Brain pericyte (primary cell): ENCODE measurements at places on chromosomes 4 and X.

DNA sequence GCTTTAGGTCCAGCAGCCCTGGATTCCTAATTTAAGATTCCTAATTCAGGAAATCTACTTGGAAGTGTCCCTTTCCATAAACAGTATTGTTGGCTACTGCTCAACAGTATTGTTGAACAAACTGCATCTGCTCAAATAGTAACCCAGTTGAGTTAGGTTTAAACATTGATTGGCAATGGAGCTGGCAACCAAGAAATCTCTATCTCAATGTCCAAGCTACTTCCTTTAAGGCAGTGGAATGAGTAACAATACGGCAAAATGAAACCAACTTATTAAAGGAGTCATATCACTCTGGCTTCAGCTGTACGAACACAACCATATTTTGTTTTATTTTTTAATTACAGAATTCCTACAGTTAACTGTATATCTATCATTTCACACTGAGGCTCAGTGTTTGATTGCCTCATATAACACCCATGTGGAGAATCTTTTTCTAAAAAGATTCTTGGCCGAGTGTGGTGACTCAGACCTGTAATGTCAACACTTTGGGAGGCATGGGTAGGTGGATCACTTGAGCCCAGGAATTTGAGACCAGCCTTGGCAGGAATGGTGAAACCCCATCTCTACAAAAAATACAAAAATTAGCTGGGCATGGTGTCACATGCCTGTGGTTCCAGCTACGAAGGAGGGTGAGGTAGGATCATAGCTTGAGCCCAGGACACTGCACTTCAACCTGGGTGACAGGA is 71.7 kb upstream of the IL13RA1 start:
- no peak for DNase-seq

DNA sequence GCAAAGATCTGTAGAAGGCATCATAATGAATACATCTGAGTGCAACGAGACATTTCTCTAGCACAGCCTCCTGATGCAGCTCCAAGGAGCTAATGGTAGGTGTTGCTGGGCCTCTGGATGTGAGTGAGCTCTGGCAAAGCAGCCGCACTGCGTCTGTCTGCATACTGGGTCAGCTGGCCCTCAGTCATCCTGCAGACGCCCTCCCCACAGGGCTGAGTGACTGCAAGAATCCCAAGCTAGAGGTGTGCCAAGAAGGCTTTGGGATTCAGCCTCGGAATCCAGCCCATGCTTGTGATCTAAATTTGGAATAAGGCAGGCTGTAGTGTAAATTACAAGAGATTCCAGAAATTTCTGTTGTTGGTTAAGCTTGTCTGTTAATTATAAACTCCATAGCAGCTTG is 18.5 kb downstream of the HERC3 start:
- DNase-seq: no peak

GRCh38 chr4:111434586-111434985 is 710.7 kb upstream of the FAM241A start:
- DNase-seq: no peak

DNA sequence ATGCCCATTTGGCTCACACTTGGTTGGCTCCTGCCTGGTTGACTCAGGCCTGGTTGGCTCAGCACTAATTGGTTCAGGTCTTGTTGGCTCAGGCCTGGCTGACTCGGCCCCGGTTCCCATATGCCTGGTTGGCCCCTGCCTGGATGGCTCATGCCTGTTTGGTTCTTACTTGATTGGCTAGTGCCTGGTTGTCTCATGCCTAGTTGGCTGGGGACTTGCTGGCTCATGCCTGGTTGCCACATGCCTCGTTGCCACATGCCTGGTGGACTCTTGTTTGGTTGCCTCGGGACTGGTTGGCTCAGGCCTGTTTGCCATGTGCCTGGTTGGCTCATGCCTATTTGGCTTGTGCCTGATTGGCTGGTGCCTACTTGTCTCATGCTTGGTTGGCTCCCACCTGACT is 103.7 kb downstream of the APOOL start:
- DNase-seq: no peak

- DNase-seq: no peak
Observed at GRCh38 chr4:32858971-32859370, 2138.8 kb downstream of the PCDH7 start.

- no peak for DNase-seq
Observed at GRCh38 chr4:185681604-185682003, 130.4 kb downstream of the SORBS2 start.

GRCh38 chrX:53440621-53441517 is 6.7 kb upstream of the HSD17B10 start:
- DNase-seq: no peak

- DNase-seq: no peak
Observed at GRCh38 chr4:40553995-40554394, 75.7 kb downstream of the RBM47 start.

DNA sequence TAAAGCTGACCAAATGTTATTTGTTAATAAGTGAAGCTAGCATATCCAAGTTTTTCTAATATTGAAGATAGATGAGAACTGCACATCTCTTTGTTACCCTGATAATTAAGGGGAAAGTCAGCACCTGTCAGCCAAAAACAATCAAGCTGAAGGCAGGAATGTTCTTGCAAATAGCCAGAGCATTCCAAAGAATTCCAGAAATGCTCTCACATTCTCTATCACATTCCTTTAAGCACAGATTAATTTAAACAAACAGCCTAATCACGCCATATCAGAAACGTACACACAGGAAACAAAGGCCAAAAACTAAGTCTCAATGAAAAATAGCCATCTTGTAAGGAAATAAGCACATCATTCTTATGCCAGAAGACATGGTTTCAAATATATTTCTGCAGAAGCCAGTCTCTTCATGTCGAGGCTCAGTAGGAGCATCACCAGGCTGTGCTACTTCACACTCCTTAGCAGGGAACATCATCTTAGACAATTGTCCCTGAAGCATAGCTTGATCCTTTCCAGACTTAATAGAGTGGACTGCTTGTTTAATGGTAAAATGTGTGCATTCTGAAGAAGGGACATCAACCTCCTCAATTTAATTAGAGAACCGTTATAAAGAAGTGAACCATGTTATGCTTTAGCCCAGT is 252.9 kb upstream of the TTC29 start:
- DNase-seq: no peak

DNA sequence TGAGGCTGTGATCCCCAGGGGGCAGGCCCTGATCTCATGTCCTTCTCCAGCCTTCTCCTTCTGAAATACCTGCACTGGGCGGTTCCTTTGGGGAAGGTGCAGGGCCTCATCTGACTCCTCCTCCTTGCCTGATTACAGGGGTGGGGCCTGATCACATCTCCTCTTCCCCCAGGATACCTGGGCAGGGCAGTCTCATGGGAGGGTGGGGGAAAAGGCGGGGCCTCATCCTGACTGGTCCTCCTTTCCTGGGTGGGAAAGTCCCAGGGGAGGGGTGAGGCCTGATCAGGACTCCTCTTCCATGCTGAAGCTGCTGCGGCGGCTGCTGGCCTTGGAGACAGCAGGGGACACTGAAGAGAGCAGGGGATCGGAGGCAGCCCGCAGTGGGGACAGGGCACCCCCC is 13.3 kb downstream of the TFE3 start:
- no peak for DNase-seq

GRCh38 chr4:797066-797465 is 28.9 kb downstream of the CPLX1 start:
- DNase-seq: no peak

DNA sequence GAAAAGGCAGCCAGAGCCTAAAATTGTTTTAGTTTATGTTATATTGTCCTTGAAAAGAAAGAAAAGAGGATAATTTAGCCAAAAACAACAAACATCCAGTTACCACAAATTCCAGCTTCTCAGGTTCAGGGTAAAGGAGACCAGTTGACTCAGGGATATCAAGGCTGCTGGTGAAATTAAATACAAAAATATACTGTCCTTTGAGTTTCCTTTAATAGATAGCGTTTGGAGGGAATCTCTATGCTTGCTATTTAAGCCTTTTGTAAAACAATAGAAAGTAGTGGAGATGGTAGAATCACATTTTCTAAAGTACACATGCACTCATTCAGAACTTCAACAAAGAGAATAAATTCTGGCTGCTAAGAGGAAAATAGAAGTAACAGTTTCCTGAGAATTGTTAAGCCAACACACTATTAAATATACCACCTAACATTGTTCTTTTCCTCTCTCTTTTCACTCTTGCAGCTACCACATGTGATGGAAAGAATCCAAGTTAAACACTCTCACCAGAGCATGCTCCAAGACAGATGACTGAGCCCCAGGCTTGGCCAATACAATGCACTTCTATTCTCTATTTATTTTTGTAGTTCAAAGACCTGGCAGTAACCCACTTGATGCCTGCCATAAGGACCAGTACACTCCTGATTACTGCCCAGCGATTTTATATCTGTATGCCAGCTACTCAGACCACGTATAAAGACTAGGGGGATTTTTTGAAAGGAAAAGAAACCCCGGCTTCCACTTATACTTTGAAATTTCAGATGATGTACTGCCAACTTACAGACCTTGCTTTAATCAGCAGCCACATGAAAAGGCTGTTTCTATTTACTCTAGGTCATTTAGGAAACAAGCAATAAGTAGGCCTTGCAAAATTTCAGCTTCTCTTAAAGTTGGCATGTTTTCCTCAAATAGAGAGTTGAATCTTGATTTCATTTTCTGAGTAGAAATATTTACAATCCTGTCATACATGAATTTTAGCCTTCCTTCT is 756.9 kb downstream of the FAT4 start:
- peak; percentile 67 for DNase-seq

DNA sequence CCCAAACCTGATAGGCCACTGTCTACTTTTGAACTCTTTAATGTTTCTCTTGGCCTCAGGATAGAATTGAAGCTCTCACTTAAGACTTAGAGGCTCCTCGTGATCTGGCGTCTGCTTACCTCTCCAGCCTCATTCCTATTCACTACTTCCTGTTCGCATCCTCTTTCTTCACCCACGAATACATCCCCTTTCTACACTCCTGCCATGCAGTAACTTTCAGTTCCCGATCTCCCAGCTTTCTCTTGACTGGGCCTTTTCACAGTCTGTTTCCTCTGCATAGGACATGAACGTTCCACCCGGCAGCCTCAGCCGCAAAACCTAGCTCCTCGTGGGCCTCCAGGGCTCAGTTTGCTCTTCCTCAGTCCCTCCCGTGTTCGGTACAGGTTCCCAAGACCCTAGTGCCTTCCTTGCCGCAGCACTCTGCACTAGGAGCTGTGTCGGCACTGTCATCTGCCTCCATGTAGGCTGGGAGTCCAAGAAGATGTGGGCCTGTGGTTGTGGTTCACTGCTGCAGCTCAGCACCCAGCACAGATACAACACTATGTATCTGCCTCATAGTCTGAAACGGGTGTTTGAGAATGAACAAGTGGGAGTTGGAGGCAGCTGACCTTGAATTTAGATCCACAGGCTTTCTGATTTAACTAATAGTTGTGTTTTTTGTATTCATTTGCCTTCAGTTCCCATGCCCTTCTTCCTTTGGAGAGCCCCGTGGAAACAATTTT is 15.8 kb downstream of the RPL39 start:
- DNase-seq: no peak

- no peak for DNase-seq
Observed at GRCh38 chrX:110108381-110108821, 105.5 kb downstream of the TMEM164 start.

DNA sequence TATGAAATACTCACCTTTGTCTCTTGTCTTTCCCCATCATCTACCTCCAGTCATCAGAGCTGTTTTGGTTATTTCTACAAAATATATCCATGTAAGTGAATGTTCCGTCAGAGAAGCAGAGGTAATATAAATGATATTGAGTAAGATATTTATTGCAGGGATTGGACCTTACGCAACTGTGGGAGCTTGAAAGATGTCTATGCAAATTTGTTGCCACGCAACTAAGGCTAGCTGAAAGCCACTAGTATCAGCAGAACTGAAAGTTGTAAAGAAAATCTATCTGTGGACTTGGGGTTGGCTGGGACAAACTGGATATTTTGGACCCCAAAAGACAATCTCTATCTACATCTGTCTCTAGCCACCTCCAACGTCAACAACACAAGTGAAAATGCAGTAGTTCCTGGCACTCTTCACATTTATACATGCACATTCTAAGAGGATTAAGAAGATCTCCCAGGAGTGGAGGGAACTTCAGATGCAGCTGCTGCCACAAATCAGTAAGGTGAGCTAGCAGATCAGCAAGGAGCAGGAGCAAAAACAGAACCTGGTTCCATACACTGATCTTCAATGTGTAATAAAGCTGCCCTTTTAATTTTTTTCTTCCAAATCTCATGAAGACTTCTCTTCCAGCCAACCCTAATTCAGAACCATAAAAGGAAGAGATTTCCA is 8.5 kb upstream of the CCSER1 start:
- DNase-seq: no peak

DNA sequence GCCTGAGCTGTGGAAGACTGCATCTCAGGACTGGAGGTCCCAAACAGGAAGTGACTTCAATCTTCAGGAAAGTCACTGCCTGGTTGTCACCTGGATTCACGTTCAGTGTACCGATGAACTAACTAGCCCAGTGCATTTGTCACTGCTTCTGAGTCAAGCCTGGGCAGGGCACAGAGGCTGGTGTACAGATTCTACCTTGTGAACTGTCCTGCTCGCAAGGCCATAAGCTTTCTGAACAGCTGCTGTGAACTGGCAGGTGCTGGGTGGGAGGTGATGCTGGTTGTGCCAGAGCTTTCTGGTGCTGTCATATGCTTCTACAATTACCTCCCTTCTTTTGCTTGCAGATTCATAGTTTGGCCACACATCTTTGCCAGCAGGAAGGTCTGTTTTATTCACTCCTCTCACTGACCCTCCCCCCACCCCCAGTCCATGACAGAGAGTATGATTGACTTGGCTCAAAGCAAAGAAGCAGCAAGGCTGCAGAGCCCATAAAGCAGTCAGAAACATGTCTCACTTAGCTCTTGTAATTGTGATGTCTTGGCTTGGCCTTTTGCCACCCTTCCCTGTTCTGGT is 40.5 kb downstream of the ZCCHC12 start:
- DNase-seq: no peak

- no peak for DNase-seq
Observed at GRCh38 chrX:150941580-150941979, 41.6 kb upstream of the HMGB3 start.

DNA sequence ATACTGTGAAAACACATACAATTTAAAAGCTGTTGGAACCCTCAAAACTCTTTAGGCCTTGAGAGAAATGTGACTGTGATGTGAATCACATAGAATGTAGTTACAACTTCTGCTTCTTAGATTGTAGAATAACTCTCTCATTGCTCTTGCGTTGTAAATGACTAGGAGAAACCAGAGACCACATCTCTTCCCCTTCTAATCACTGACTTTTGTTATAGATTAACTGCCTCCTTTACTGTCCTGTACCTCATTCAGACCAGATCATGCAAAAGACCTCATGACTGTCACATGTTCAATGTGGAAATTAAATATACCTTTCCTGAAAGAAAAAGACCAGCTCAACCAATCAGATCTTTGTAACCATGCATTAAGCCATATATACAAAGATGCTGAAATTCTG is 43.2 kb upstream of the NEIL3 start:
- DNase-seq: no peak

- peak; percentile 57 for DNase-seq
Observed at GRCh38 chr4:13905543-13905942, 278.0 kb upstream of the BOD1L1 start.

DNA sequence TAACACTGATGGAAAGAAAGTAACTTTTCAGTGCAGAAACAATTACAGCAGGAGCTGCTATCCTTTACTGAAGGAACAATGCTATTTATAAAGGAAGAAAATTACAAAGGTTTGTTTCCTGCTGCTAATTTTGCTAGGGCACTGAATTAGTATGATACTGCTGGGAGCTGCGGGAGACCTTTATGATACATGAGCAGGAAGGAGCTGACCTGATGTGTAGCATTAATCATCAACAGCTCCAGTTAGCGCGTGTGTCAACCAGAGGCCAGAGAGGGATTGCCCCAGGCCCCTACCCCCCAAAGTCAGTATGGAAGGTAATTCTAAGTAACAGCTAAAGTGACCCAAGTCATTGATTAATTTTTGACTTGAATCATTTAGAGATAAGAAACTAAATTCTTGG is 728.9 kb downstream of the PCDH18 start:
- no peak for DNase-seq
